Hematopoietic multipotent progenitor cell (in vitro differentiated cells): ENCODE measurements at places on chromosomes 12 and 14.

GRCh38 chr12:132143336-132144071 lies 615 bp downstream of the DDX51 start:
- DNase-seq, result peak; percentile 22

GRCh38 chr12:94150240-94151121 lies 2.1 kb downstream of the PLXNC1 start:
- no peak for DNase-seq

GRCh38 chr12:130705178-130705822 lies 10.8 kb downstream of the RIMBP2 start:
- no peak for DNase-seq

DNA sequence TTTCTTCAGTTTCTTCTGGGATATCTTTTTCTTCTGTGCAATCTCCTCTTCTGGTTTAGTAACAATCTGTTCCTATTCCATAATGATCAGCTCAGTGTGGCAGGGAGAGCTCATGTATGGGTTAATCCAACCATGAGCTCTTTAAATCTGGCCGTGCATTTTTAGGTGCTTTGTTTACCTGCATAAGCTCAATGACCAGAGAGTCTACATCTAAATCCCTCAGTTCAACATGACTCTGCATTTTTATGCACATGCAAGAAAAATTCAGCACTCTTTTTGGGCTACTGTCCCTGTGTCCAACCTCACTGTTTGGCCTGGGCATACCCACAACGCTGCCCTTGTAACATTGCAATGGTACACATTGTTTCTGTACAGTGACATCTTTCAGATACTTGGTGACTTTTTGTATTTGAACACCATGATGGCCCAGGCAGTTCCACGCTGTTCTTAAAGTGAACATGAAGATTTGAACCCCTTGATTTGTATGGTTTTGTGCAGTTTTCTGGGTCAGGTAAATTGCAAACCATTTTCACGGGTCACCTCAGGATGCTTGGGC lies 243.3 kb upstream of the SRRM4 start:
- no peak for DNase-seq

DNA sequence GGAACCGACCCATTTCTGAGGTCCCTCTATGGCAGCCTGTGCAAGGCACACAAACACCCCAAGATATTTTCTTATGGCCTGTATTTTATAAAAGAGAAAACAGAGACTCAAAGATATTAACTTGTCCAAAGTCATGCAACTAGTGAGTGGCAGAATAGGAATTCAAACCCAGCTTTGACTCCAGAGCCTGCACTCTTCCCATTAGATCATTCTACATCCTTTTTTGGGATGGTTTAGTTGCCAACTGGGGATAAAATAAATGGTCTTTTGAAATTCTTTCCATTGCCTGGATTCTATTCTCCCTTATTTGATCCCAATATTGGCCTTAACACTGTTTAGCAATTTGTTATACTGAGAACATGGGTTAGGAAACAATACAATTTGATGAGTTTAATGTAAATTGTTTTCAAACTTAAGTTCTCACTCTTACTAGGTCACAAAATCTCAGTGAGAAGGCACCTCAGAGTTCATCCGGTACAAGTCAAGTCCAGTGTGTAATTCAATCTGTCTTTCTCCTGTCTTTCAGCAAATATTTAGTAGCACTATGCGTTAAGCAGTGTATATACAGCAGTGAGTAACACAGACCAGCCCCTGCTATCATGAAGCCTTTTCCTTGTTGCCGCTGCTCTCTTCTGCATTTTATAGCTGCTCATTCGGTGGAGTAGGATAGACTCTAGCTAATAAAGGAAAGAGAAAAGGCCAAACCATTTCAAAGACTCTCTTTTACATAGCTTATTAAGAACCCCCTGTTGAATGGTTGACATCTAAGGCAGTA lies 162.1 kb upstream of the IFNG-AS1 start:
- DNase-seq, result no peak

DNA sequence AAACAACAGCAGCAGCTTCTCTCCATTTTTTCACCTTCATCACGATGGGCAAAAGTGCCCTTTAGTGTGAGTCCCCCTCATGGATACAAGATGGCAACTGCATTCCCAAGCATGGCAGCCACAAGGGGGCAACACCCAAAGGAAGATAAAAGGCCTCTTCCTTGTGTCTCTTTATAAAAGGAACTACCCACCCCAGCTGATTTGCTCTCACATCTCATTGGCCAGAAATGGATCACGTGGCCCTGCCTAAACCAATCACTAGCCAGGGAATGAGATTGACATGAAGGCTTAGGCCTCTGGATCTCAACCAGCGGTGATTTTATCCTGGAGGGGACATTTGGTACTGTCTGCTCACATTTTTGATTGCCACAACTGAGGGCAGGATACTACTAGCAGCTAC lies 21.9 kb upstream of the IFT81 start:
- DNase-seq, result no peak

- no peak for DNase-seq
These were observed 3.2 kb upstream of the TDG start for GRCh38 chr12:103962493-103962892.

DNA sequence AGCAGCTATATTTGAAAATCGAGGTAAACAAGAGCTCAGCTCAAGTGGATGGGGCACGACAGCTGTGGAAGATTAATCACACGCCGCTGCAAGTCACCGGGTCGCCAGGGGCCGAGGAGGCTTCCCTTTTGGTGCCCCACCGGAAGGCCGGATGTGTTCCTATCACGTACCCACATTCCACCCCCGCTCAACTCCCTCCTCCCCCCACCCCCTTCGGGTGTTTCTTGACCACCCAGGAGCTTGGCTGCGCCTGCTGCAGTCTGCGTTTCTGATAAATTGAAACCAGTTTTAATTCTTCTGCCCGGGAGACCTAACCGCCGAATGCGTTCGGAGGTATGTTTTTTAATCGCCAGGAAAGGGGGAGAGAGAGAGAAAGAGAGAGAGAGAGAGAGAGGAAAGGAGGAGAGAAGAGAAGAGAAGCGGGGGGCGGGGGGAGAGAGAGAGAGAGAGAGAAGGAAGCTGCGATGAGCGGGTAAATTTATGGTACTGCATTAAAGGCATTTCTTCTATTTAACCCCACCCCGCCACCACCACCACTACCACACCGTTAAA lies 1.8 kb downstream of the SLC8A3 start:
- DNase-seq, result peak; percentile 91

GRCh38 chr14:70822530-70823185 lies 13.3 kb upstream of the MAP3K9 start:
- DNase-seq, result no peak

DNA sequence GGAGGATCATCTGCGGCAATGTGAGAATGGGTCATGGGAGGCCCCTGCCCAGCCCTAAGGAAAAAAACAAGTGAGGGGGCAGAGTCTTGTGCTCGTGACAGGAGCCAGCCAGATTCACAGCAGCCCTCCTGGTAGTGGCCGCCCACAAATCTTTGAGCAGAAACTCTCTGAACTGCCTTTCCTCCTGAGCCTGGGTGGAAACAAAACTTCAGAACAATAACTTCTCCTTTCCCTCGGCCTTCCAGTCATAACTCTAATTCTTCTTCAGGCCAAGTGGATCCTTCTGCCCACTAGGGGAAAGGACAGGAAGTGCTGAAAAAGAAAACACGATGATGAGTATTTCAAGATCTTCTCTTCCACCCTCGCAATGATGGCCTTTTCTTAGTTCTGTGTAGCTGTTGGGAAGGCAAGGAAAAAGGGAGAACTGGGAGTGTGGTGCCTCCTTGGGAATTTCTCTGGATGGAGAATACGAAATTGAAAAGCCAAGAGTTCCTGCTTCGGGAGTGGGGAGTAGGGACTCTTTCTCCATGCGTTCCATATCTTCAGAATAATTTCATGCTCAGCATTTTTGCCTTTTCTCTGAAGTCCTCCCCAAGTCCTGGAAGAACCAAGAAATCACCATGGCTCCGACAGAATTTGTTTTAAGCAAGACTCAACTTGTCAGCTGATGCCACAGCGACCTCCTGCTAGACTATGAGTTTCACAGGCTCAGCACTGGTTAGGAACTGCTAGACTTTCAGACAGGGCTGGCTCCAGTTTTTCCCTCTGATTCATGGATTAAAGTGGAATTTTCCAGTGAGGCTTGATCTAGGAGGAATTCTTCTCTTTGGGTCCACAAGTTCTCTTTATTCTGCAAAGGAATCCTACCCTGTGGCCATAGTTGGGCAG lies 188.9 kb downstream of the CAND1 start:
- peak; percentile 25 for DNase-seq

GRCh38 chr14:30767624-30768023 lies 106.7 kb upstream of the COCH start:
- no peak for DNase-seq

GRCh38 chr12:86137936-86138335 lies 118.3 kb downstream of the MGAT4C start:
- DNase-seq, result no peak

- peak; percentile 6 for DNase-seq
These were observed at the start of gene GRIN2B for GRCh38 chr12:13981296-13981962. Gene GRIN2B (minus strand): TSS chr12:13981602. CDS start chr12:13866208, 115,394 bp downstream.

- DNase-seq, result no peak
These were observed at the start of gene PTPN6 for GRCh38 chr12:6950811-6951540. Gene PTPN6 (plus strand): TSS chr12:6951356. CDS start chr12:6951513, 157 bp downstream.

DNA sequence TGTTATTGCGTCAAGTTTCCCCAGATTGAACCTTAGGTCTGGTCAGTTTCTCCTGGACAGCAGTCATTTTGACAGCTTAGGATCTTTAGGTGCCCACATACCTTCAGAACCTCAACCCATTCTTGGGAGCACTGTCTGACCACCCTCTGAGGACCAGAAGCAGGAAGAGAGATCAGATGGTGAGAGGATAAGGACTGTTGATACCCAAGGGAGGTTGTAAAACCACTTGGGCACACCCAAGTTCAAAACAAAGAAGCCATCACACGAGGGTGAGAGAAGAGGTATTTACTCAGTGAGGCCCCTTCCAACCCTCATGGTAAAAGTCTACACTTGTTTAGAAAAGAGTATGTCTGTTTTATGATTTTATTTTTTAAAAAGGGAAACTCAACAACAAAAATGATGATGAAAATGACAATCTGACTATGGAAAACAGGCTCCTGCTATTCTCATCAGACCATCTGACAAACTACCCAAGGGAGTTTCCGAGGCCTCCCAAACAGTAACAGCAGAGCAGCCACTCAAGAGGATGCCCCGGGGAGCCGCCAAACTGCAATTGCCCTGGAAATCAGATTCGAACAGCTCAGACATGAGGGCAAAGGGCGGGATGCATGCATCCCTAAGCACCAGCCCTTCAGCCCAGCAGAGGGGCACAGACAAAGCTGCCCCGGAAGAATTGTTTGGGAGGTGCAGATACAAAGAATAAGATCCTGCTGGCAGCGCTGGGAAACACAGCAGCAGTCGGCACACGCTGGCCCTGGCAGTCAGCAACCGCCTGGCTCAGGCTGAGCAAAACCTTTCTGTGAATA lies 162.6 kb upstream of the PLEKHG7 start:
- DNase-seq, result peak; percentile 28

DNA sequence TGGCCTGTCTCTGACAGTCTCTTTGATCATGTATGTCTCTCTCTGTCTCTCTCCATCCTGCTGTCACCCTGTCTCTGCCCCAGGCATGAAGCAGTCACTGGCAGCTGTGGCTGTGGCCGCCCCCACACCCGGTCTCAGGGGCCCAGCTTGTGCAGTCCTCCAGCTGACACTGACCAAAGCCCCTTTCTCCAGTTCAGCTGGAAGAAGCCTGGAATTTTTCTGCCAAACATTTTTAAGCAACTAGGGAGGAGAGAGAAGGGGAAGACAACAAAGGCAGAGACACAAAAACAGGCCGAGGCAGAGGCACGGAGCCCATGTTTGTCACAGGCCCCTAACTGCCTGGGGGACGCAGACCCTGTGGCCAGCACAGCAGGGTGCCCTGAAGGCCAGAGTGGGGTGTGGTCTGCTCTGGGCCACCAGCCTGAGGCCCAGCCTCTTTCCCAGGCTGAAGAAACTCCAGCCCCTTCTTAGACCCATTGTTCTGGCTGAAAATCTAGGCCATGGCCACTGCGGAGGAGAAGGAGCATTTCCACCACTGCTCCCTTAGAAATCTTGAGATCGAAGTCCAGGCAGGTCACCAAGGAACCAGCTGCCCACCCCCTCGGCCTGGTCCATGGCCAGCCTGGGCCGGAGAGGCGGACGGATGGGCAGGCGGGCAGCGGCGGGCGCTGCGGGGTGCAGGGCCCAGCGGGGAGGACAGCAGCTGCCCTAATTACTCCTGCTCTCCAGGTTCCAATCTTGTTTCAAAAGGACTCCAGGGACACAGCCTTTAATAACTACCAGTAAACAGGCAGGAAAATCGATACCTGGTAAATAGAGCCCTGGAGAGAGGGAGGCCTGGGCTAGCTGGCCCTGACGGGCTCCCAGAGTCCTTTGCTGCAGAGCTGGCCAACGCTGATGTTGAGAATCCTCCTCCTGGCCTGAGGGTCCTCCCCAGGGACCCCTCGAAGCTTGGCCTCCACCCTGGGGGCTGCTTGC lies 14.9 kb downstream of the DTX1 start:
- no peak for DNase-seq

DNA sequence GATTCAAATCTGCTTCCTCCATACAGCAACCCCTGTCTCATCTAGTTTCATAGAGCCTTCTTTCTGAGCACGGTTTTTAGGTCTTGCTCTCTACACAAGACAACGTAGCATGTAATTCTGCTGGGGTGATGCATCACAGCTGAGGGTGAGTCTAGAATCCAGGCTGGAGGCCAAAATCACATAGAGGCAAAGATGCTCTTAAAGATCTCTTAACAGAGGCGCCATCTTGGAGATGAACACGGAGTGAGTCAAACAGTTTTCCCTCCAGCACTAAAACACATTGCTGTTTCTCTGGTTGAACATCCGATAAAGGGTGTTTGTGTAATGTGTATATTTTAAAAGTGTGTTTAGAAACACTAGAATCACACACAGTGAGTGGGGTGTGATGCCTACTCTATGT lies 78.9 kb downstream of the NOS1 start:
- DNase-seq, result no peak

- no peak for DNase-seq
These were observed 34.4 kb downstream of the PROX2 start for GRCh38 chr14:74841230-74842207.

GRCh38 chr14:102922490-102923200 lies at the start of gene AMN:
Gene AMN (plus strand): TSS chr14:102922663. CDS start chr14:102922689, 26 bp downstream.
- no peak for DNase-seq

- DNase-seq, result no peak
These were observed 291.8 kb upstream of the TBX3 start for GRCh38 chr12:114975640-114976310.

DNA sequence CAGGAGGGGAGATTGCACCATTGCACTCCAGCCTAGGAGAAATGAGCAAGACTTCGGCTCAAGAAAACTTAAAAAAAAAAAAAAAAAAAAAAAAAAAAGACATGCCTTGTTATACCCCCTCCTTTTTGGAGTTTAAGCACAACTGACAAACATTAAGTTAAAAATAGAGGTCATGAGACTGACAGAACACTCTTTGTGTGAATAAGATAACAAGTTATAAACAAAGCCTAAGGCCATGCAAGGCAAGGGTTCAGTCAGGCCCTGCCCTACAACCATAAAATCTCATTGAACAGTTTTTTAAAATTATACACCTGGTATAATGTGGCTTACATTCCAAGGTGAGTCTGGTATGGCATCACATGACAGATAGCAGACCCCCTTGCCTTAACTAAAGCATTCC lies 39.3 kb downstream of the TSPAN19 start:
- no peak for DNase-seq

- DNase-seq, result no peak
These were observed 1402.0 kb upstream of the SEL1L start for GRCh38 chr14:82935691-82936090.
